ENCODE measurements at places on chromosomes 2 and 18. TPM values are rescaled to one million over a fixed set of nuclear protein-coding genes. Genes with fewer than 3 reads are reported as not detected.

Gene FARP2
- 67.0 TPM for total RNA-seq

DNA sequence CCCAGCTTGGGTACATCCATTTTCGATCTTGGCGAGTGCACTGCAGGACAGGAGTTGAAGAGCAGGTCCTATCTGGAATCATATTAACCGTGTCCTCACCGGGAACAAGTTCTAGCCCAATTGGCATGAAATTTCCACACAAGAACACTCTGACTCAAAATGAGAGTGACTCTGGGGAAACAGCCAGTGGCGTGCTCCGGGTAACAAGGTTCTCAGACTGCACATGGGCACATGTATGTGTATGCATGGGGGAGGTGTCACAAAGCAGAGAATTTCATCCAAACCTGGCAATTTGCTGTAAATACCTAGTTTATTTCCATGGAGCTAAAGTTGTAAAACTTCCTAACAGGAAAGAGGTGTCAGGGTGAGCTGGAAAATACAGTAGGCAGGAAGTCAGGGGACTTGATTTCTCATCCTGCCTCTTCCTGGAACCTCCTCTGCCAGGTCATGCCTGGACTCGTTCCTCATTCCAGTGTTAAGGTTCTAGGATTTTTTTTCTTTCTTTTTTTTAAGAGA is 1.7 kb downstream of the TUBB6 start:
- no peak for DNase-seq
- H3K4me3 ChIP-seq: peak overlapping the region; percentile 19
- peaks cover 48% of the 10 kb centered on the region for H3K27me3 ChIP-seq
- H3K36me3 ChIP-seq: peaks cover 7% of the 10 kb centered on the region

Gene SLC35G4
- not detected for total RNA-seq

DNA sequence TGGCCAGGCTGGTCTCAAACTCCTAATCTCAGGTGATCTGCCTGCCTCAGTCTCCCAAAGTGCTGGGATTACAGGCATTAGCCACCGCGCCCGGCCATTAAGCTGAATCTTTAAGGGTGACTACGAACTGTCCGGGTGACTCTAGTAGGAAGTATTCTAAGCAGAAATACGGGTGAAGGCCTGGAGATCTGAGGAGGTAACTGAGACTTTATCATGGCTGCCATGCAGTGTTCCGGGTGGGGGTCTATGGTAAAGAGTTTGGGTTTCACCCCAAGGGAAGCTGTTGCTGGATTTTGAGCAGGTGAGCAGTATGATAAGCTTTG is 20.1 kb upstream of the ROCK2 start:
- H3K4me3 ChIP-seq: no peak overlapping the region
- no peak for DNase-seq
- H3K27me3 ChIP-seq: peaks cover 30% of the 10 kb centered on the region
- H3K4me1 ChIP-seq: no peaks in the 10 kb centered on the region
- no peak overlapping the region for H3K27ac ChIP-seq

Gene ATOH8
- 1.3 TPM for total RNA-seq

Gene G6PC2
- total RNA-seq: not detected

GRCh38 chr2:220224691-220225543 is 597.5 kb downstream of the SLC4A3 start:
- DNase-seq: no peak
- H3K4me3 ChIP-seq: no peak overlapping the region

DNA sequence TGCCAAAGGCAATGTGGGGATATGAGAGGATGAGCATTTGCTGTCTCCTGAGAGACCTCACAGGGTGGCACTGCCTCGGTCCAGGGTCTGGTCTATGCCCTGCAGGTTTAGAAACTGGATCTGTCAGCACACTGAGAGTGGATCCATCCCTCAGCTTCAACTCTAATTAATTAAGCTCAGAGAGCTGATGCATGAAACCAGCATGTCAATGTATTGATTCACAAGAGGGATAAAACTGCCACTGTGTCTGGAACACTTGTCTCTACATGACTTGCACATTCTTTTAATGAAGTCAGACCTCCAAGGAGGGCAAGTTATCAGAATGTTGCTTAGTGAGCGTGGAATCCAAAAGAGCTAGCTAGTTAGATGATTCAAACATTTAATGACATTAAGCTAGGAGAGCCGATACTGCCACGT is 22.5 kb upstream of the POLE4 start:
- no peak overlapping the region for H3K4me3 ChIP-seq
- no peak for DNase-seq
- peaks cover 14% of the 10 kb centered on the region for H3K4me1 ChIP-seq
- peak overlapping the region; percentile 56 for H3K27ac ChIP-seq
- peaks cover 4% of the 10 kb centered on the region for H3K36me3 ChIP-seq
- no peaks in the 10 kb centered on the region for H3K27me3 ChIP-seq

Gene DARS1
- total RNA-seq: 65.0 TPM

GRCh38 chr18:48781163-48781987 is 169.4 kb downstream of the SMAD7 start:
- DNase-seq: peak; percentile 34
- peak overlapping the region; percentile 64 for H3K4me3 ChIP-seq
- peaks cover 1% of the 10 kb centered on the region for H3K36me3 ChIP-seq
- peak overlapping the region; percentile 97 for H3K27ac ChIP-seq
- H3K27me3 ChIP-seq: peaks cover 3% of the 10 kb centered on the region

- no peak overlapping the region for H3K27ac ChIP-seq
- H3K4me3 ChIP-seq: peak overlapping the region; percentile 30
- no peaks in the 10 kb centered on the region for H3K36me3 ChIP-seq
These were observed 199.8 kb downstream of the EPHA4 start for GRCh38 chr2:221372159-221372884.

Gene ANKRD62
- not detected for total RNA-seq

- no peak overlapping the region for H3K4me3 ChIP-seq
- peaks cover 14% of the 10 kb centered on the region for H3K36me3 ChIP-seq
- H3K27me3 ChIP-seq: no peaks in the 10 kb centered on the region
- DNase-seq: no peak
- H3K4me1 ChIP-seq: peaks cover 16% of the 10 kb centered on the region
These were observed 216.5 kb upstream of the FN1 start for GRCh38 chr2:215652388-215652787.

Gene UGT1A3
- not detected for total RNA-seq

- H3K27ac ChIP-seq: no peak overlapping the region
- no peak for DNase-seq
These were observed 18.2 kb downstream of the FHOD3 start for GRCh38 chr18:36315736-36316135.

Gene KCNS3
- total RNA-seq: 8.2 TPM

Gene CAVIN2
- total RNA-seq: 0.11 TPM

- DNase-seq: no peak
- no peak overlapping the region for H3K4me3 ChIP-seq
- H3K27ac ChIP-seq: no peak overlapping the region
- H3K4me1 ChIP-seq: peaks cover 14% of the 10 kb centered on the region
These were observed 137.3 kb downstream of the TMEM131 start for GRCh38 chr2:97858442-97858841.

DNA sequence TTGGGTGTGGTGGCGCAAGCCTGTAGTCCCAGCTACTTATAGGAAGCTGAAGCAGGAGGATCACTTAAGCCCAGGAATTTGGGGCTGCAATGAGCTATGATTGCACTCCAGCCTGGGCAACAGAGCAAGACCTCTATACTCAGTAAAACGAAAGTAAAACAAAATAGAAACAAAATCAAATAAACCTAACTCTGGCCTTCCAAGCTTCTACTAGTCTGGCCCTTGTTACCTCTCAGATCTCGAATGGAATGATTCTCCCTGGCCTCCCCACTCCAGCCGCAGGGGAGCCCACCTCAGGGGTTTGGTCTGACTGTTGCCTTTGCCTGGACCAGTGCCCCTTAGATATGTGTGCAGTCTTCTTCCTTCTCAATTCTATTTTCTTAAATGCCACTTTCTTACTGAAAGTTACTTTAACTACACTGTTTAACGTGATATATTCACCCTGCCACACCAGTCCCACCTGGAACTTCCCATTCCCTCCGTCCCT is 160.0 kb upstream of the GCFC2 start:
- no peak for DNase-seq
- H3K36me3 ChIP-seq: no peaks in the 10 kb centered on the region
- no peaks in the 10 kb centered on the region for H3K27me3 ChIP-seq
- no peak overlapping the region for H3K27ac ChIP-seq

- H3K4me1 ChIP-seq: peaks cover 16% of the 10 kb centered on the region
- H3K27me3 ChIP-seq: no peaks in the 10 kb centered on the region
- no peak for DNase-seq
These were observed 44.6 kb downstream of the SLC35F5 start for GRCh38 chr2:113711851-113712250.

- H3K4me3 ChIP-seq: no peak overlapping the region
- no peak for DNase-seq
- no peaks in the 10 kb centered on the region for H3K27me3 ChIP-seq
- peaks cover 10% of the 10 kb centered on the region for H3K4me1 ChIP-seq
These were observed 107.4 kb upstream of the LRRTM4 start for GRCh38 chr2:77629539-77629938.

Gene ZSWIM2
- not detected for total RNA-seq

- no peak overlapping the region for H3K4me3 ChIP-seq
- H3K4me1 ChIP-seq: no peaks in the 10 kb centered on the region
- no peaks in the 10 kb centered on the region for H3K27me3 ChIP-seq
- no peak overlapping the region for H3K27ac ChIP-seq
- DNase-seq: no peak
These were observed 449.5 kb upstream of the PKDCC start for GRCh38 chr2:41598161-41598894.

DNA sequence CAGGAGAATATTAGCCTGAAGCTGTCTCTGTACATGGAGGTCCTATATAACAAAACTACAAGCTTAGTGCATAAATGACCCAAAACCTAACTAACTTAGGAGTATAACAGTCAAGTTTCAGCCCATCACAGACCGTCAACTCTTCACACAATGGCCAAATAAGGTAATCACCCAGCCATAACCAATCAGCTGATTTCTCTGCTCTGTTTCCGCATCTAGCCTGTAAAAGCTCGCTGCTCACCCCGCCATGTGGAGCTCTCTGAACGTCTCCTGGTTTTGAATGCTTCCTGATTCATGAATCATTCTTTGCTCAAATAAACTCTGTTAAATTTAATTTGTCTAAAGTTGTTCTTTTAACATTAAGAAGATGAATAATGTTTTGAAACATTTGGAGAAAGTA is 593.6 kb downstream of the TMX3 start:
- no peaks in the 10 kb centered on the region for H3K27me3 ChIP-seq
- DNase-seq: no peak
- no peak overlapping the region for H3K27ac ChIP-seq
- H3K4me1 ChIP-seq: no peaks in the 10 kb centered on the region
- H3K4me3 ChIP-seq: no peak overlapping the region

GRCh38 chr18:59742325-59743111 is 45.3 kb upstream of the CCBE1 start:
- no peak for DNase-seq
- H3K4me3 ChIP-seq: no peak overlapping the region
- no peaks in the 10 kb centered on the region for H3K36me3 ChIP-seq
- no peak overlapping the region for H3K27ac ChIP-seq
- H3K4me1 ChIP-seq: peaks cover 15% of the 10 kb centered on the region

GRCh38 chr2:158015428-158016076 is 86.1 kb upstream of the UPP2 start:
- no peak overlapping the region for H3K4me3 ChIP-seq
- no peaks in the 10 kb centered on the region for H3K36me3 ChIP-seq
- DNase-seq: no peak
- no peaks in the 10 kb centered on the region for H3K27me3 ChIP-seq
- H3K27ac ChIP-seq: no peak overlapping the region
